Naive thymus-derived CD8-positive, alpha-beta T cell (primary cell): ENCODE measurements at places on chromosomes 7 and 10.

DNA sequence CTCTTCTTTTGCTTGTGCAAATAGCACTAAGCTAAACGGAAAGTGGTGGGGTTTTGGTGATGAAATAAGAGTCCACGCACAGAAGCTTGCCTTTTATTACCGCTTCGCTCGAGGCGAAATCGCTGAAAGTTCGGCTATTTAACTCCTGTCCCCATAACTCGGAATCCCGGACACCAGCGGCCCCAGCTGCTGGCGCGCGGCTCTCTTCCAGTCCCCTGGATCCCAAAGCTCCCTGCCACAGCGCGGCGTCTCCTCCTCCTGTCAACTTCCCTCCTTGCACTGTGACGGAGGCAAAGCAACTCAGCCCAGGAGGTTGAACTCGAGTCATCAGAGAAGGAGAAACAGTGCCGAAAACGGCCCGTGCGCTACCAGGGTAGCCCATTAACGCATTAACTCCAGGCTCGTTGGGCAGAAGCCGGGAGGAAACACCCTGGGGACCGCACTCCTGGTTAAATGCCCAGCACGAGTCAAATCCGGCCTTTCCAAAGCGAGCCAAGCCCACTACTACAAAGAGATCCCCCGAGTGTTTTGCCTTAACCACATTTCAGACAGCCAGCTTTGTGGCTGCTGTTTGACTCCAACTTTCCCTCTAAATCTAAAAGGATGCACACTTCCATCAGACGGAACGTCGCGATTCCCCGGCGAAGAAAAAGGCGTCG is 1.3 kb downstream of the SEMA3D start:
- no peaks in the 10 kb centered on the region for H3K4me1 ChIP-seq
- no peak for DNase-seq
- no peaks in the 10 kb centered on the region for H3K36me3 ChIP-seq
- H3K27me3 ChIP-seq: peaks cover 49% of the 10 kb centered on the region

GRCh38 chr7:143479055-143479766 is 1.5 kb downstream of the TAS2R41 start:
- H3K27ac ChIP-seq: no peak overlapping the region
- peaks cover 7% of the 10 kb centered on the region for H3K36me3 ChIP-seq
- DNase-seq: no peak
- no peak overlapping the region for H3K4me3 ChIP-seq

DNA sequence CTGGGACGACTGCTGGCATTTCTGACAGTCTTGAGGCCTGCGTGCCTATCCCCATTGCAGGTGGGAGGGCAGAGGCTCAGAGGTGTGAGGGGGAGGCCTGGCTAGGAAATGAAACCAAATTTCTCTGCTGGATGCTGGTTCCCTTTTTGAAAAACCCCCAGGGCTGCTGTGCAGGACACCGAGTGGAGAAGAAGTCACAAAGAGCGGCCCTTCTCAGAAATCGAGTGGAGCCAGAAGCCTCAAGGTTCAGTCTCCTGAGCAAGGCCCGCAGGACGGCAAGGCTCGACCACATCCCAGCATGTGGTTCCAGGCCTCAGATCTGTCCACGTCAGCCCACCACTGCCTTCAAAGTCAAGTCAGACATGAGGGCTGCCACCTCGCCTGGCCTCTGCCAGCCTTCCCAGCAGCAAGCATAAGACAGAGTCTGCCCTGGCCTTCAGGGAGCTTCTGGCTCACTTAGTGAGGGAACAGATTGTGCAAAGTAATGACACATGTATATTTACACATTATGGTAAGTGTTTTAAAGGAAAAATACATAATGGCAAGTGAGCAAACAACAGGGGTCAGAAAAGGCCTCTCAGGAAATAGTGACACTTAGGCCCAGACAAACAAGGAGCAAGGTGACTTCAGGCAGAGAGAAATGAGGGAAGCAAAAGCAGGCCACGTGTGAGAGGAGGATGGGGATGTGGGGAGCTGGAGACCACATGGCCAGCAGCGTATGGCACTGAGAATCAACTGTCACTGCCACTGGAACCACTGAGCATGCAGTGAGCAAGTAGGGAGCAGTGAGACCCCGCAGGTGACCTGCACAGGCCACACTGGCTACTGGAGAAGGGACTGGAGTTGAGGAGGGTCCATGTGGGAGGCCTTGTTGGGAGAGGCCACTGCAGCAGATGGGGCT is 86.7 kb downstream of the ARHGAP22 start:
- peaks cover 12% of the 10 kb centered on the region for H3K36me3 ChIP-seq
- H3K4me1 ChIP-seq: peaks cover 10% of the 10 kb centered on the region
- no peak for DNase-seq
- H3K27ac ChIP-seq: no peak overlapping the region
- peaks cover 39% of the 10 kb centered on the region for H3K27me3 ChIP-seq

DNA sequence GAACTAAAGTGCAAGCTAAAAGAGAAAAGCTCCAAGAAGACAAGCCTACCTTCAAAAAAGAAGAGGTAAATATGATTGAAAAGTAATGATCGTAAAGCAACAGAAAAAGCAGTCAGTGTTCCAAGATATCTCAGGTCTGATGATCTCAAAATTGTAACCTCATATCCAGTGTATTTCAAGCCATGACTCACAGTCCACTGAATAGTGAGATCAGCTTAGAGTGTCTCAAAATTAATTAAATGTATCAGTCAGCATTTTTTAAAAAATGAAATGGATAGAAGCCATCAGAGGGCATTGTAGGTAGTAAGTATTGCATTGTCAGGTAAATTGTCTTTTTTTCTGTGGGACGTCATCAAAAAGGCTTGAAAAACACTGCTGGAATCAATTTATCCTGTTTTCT is 50.6 kb upstream of the AGBL3 start:
- DNase-seq: no peak
- H3K27ac ChIP-seq: no peak overlapping the region
- no peaks in the 10 kb centered on the region for H3K36me3 ChIP-seq
- peaks cover 11% of the 10 kb centered on the region for H3K4me1 ChIP-seq

DNA sequence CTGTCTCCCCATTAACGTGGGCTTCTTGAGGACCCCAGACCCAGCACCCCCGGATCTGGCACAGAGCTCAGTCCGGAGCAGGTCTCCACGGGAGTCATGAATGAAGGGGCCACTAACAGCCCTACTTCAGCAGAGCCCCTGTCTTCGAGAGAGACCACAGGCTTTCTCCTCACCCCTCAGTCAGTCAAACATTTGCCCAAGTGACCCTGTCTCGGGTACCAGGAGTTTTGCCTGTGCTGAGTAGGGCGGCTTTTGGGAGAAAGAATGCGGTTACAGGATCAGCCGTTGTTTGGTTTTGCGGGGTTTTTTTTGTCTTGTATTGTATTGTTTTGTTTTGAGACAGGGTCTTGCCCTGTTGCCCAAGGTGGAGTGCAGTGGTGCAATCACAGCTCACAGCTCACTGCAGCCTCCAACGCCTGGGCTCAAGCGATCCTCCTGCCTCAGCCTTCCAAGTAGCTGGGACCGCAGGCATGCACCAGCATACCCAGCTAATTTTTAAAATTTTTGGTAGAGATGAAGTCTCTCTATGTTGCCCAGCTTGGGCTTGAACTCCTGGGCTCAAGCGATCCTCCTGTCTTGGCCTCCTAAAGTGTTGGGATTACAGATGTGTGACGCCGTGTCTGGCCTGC is 16.5 kb downstream of the ADAP1 start:
- H3K4me3 ChIP-seq: no peak overlapping the region
- no peaks in the 10 kb centered on the region for H3K27me3 ChIP-seq
- H3K4me1 ChIP-seq: peaks cover 14% of the 10 kb centered on the region
- peaks cover 5% of the 10 kb centered on the region for H3K36me3 ChIP-seq
- no peak overlapping the region for H3K27ac ChIP-seq
